ENCODE measurements at places on chromosomes 2 and 18.

DNA sequence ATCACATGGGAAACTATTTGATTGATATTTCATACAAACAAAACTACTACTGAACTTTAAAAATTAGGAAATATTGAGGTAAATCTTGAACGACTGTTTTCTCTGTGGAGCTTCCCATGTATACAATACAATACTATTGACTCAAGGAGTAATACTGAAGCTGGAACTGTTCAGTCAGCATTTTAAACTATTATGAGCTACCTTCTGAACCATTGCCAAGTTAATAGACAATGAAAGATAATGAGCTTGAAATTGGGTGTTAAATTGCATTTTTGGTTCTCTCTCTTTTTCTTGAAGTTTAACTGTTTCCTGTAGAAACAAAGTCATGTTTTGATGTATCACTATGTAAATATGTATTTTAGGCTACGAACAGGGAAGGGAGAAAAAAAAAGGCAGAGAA is 569.2 kb downstream of the ZEB2 start:
- DNase-seq: no peak

DNA sequence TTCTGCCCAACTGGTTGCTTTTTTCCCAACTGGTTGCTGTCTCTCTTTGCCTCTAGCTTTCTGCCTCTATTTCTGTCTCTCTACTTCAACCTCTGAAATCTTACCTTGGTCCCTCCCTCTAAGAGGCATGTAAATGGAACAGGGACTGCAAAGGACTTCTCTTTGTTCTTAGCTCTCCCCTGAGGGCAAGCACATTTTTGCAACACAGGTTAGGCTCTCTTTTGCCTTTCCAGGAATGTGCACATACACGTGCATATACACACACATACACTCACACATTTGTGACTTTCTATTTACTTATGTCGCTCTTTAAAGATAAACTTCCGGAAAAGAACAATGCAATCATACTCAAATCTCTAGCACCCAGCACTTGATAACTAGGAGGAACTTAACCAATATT is 262.6 kb upstream of the DDX18 start:
- DNase-seq: no peak

DNA sequence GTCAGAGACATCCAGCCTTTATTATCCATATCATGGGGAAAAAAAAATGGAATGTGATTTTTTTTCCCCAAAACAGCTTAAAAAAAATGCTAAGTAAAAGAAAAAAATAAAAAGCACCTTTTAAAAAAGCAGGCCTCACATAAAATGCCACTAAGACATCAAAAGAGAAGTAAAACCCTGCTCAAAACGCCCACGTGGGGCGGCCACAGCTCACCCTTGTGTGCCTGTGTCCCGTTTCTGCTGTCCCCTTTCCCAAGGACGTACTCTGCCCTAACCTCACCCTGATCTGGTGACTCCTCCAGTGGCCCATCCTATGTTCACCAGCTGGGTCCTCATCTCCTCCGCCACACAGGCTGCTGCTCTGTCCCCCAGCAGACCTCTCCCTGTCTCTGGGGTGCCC is 125.4 kb downstream of the NEDD4L start:
- DNase-seq: no peak

- no peak for DNase-seq
These were observed 20.4 kb downstream of the MROH2A start for GRCh38 chr2:233798335-233799086.

Measured in stimulated activated CD4-positive, alpha-beta T cell treated with anti-CD3 and anti-CD28 coated beads, Interleukin-2, amount 100 ng/mL, for 4 hours (primary cell).